Ovary (tissue), 10 donors: ENCODE measurements at places on chromosomes 12 and 14. TPM values are rescaled to one million over a fixed set of nuclear protein-coding genes. Genes with fewer than 3 reads are reported as not detected.
A peak's percentile ranks its signal among the peaks of the same experiment; 100 is the strongest.

The CD163L1 gene
- 0.60 TPM for total RNA-seq

DNA sequence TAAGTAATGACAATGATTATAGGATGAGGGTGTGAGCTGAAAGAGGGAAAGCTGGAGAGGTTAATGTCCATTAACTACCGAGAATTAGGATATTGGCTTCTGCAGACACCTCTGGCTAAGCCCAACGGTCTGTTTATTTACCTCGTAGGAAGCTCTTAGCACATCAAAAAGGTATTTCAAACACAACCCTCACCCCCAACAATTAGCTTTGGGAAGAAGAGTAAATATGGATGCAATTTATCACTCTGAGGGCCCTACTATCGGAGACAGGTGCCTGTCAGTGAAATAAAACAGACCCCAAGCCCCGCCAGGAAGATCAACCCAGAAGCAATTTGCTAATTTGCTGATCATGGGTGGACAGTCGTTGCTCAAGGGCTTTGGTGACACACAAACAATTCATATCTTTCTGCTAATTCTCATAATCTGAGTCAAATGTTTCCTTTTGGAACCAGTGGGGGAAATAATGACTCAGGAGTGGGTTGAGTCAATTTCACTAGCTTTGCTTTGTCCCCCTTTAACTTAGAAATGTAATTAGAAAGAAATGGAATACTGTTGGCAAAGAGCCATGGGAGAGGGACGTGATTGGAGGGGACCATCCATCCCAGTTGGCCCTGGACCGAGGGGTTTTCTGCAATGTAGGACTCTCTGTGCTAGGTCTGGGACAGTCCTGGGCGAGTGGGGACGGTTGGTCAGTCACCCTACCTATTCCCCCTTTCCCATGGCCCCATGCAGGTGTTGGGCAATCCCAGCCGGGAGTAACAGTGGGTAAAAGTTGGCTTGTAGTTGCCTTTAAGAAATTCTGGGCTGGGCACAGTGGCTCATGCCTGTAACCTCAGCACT is 99.1 kb upstream of the MED13L start:
- no peak for DNase-seq
- H3K4me3 ChIP-seq, result no peak overlapping the region
- no peak overlapping the region for H3K27ac ChIP-seq
- H3K36me3 ChIP-seq, result no peaks in the 10 kb centered on the region

GRCh38 chr12:131199221-131199620 is 245.5 kb downstream of the ADGRD1 start:
- no peaks in the 10 kb centered on the region for H3K36me3 ChIP-seq
- no peak overlapping the region for H3K4me3 ChIP-seq
- no peak for DNase-seq
- no peaks in the 10 kb centered on the region for H3K4me1 ChIP-seq

GRCh38 chr12:69685810-69686209 is 13.3 kb downstream of the BEST3 start:
- H3K4me3 ChIP-seq, result no peak overlapping the region
- H3K27me3 ChIP-seq, result no peaks in the 10 kb centered on the region
- DNase-seq, result no peak
- no peak overlapping the region for H3K27ac ChIP-seq
- no peaks in the 10 kb centered on the region for H3K36me3 ChIP-seq

The OAS1 gene
- 13.1 TPM for total RNA-seq

The SLC2A14 gene
- 2.2 TPM for total RNA-seq

- H3K27me3 ChIP-seq, result no peaks in the 10 kb centered on the region
- no peak for DNase-seq
- H3K27ac ChIP-seq, result no peak overlapping the region
- H3K4me3 ChIP-seq, result no peak overlapping the region
- H3K4me1 ChIP-seq, result no peaks in the 10 kb centered on the region
- no peaks in the 10 kb centered on the region for H3K36me3 ChIP-seq
Observed at GRCh38 chr12:121025442-121026226, 9.3 kb upstream of the C12orf43 start.

DNA sequence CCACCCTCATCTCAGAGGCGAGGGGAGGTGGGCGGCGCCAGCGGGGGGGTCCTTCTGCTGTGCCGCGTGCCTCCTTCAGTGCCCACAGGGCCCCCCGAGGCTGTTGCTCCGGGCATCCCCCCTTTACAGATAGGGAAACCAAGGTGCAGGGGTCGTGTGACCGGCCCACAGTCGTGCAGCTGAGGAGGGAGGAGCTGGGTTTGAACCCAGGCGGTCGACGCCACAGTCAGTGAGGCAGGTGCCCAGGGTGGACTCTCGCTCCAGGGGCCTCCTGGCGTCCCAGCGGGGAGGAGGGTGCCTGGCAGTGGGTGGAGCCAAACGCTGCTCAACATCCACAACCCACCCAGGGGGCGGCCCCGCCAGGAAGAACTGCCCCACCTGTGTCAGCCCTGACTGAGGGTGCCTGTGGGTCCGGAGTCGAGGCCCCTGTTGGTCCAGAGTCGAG is 8.6 kb downstream of the GALNT9 start:
- no peak overlapping the region for H3K27ac ChIP-seq
- no peak overlapping the region for H3K4me3 ChIP-seq
- H3K27me3 ChIP-seq, result no peaks in the 10 kb centered on the region
- no peaks in the 10 kb centered on the region for H3K36me3 ChIP-seq
- DNase-seq, result no peak

GRCh38 chr12:101967506-101967905 is 90.1 kb downstream of the DRAM1 start:
- H3K27ac ChIP-seq, result no peak overlapping the region
- no peak for DNase-seq
- no peaks in the 10 kb centered on the region for H3K27me3 ChIP-seq
- no peaks in the 10 kb centered on the region for H3K36me3 ChIP-seq
- no peak overlapping the region for H3K4me3 ChIP-seq

DNA sequence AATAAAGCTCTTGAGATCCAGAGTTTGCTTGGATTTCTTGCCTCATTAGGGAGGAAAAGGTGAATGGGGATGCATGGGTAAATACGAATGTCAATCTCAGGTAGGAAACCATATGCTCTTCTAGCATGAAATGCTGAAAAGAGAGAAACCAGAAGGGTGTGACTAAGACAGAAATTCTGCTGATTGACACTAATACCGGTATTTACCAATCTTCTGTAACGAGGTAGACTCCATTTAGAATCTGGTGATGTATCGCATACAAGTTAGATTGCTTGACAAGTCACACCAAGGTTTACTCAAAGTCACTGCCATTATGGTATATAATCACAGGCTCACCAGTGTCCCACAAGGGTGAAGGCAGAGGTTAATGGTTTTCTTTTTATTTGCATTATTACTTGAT is 337.9 kb downstream of the NRXN3 start:
- H3K36me3 ChIP-seq, result no peaks in the 10 kb centered on the region
- H3K27ac ChIP-seq, result no peak overlapping the region
- no peak overlapping the region for H3K4me3 ChIP-seq
- no peaks in the 10 kb centered on the region for H3K4me1 ChIP-seq
- H3K27me3 ChIP-seq, result no peaks in the 10 kb centered on the region

DNA sequence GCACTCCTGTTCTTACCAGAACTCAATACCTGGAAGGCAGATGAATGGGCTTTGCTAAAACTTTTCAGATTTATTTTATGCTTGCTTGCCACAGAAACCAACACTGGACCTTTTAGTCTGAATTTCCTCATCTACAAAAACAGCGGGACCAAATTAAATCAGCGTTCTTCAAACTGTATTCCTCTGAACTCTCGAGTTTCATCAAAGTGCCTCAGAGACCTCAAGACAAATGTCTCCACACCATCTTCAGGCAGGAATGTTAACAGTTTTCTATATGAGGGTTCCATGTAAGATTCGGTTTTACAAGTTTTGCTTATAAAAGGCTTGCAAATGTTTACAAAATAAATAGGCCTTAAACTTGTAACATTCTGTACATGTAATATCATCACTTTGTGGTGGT is 74.6 kb downstream of the MED13L start:
- H3K27me3 ChIP-seq, result no peaks in the 10 kb centered on the region
- no peaks in the 10 kb centered on the region for H3K36me3 ChIP-seq
- peaks cover 4% of the 10 kb centered on the region for H3K4me1 ChIP-seq
- H3K27ac ChIP-seq, result no peak overlapping the region
- no peak for DNase-seq
- no peak overlapping the region for H3K4me3 ChIP-seq

DNA sequence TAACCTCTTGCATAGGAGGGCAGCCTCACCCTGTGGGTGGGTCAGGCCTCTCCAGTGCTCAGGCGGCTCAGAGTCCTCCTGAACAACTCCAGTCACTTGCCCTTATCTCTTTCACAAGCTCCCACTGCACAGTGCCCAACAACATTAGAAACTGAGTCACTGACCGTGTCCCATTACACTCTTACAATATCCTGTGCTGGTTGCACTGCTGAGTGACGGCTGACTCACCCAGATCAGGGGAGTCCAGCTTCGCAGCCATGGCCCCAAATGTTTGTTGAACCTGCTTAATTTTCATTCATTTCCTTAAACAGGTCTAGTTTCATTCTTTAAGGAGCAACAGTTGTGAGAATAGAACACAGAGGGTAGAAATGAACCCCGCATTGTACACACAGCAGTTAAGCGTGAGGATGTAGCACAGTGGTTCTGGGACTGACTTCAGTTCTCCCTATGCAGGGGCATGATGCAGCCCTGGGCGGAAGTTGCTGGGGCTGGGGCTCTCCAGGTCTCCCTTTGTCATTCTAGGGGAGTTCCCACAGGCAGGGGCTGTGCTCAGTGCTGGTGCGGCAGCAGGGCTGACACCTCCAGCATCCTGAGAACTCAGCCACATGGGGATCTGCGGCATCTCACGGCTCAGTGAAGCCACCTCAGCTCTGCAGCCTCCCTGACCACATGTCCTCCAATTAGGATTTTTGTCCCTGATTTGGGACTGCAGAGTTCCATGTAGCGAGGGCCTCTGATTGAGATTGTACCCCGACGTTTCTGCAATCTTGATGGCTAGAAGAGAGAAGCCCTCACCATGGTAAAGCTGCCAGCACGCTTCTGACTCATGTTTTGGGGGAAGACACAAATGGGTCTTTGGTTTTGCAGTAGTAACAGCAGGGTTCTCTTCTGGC is 16.1 kb downstream of the GPR68 start:
- no peaks in the 10 kb centered on the region for H3K4me1 ChIP-seq
- no peaks in the 10 kb centered on the region for H3K27me3 ChIP-seq
- H3K36me3 ChIP-seq, result no peaks in the 10 kb centered on the region
- DNase-seq, result no peak
- H3K4me3 ChIP-seq, result no peak overlapping the region
- no peak overlapping the region for H3K27ac ChIP-seq

- H3K4me1 ChIP-seq, result no peaks in the 10 kb centered on the region
- H3K27ac ChIP-seq, result no peak overlapping the region
- no peaks in the 10 kb centered on the region for H3K36me3 ChIP-seq
Observed at GRCh38 chr12:84313323-84313675, 599.3 kb downstream of the SLC6A15 start.

DNA sequence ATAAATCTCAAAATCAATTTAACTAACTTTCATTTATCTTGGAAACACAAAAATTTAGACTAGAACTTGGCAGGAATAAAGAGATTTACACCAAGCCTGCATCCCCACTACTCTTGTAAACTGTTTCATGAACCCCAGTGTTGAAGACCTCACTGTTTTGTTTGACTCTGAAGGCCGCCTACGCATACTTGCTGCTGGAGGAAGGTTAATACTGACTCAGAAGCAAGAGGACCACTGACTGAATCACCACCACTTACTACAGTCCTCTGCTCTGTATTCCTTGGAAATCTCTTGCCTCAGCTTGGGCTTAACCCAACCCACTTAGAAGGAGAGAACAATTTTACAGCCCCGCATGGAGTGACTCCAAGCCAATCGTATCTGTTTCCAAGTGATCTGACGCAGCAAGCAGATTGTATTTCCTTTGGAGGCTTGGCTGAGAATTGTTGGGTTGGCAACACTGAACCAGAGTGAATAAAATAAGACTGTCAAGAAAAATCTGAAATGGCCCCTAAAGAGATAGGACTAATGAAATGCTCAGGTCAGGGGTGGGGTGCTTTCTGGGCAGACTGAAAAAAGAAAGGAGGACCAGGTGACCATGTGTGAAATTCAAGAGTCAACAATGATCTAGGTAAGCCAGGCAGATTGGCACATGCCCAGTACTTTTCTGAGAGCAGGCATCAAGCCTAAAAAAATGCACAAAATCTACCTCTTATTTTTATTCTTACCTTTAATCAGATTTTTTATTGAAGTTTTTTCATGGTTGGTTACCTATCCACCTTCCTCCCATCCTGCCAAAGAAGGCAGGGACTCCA is 248.6 kb downstream of the ZFP36L1 start:
- H3K27ac ChIP-seq, result peak overlapping the region; percentile 67
- no peak overlapping the region for H3K4me3 ChIP-seq

GRCh38 chr12:72296389-72296788 is 24.2 kb downstream of the TRHDE start:
- no peaks in the 10 kb centered on the region for H3K4me1 ChIP-seq
- no peak overlapping the region for H3K4me3 ChIP-seq
- no peak overlapping the region for H3K27ac ChIP-seq
- no peaks in the 10 kb centered on the region for H3K27me3 ChIP-seq

- H3K27ac ChIP-seq, result no peak overlapping the region
- no peaks in the 10 kb centered on the region for H3K4me1 ChIP-seq
- H3K27me3 ChIP-seq, result no peaks in the 10 kb centered on the region
- H3K36me3 ChIP-seq, result no peaks in the 10 kb centered on the region
- DNase-seq, result no peak
- H3K4me3 ChIP-seq, result no peak overlapping the region
Observed at GRCh38 chr14:48086516-48086915, 411.1 kb upstream of the MDGA2 start.

The WNT1 gene
- total RNA-seq, result not detected
